ENCODE measurements at places on chromosomes 13 and 19.

DNA sequence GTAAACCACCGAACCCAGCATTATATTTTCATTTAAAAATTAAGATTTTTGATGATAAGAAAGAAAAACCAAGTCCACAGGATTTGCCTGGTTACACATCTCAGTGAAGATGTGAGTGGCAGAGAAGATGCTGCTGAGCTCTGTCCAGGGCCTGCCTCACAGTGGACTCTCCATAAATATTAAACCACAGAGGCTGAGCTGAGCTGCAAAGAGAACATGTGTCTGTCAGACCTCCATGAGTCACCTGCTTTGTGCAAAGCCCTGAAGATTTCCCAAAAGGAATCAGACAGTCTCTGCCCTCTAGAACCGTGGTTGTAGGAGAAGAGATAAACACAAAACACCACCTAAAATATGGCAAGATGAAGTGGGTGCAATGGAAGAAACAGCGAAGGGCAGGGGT lies 127.2 kb upstream of the TSC22D1 start:
- DNase-seq: peak; percentile 54

- DNase-seq: no peak
Measured at GRCh38 chr19:54247106-54247930, 4.7 kb upstream of the LILRA6 start.

DNA sequence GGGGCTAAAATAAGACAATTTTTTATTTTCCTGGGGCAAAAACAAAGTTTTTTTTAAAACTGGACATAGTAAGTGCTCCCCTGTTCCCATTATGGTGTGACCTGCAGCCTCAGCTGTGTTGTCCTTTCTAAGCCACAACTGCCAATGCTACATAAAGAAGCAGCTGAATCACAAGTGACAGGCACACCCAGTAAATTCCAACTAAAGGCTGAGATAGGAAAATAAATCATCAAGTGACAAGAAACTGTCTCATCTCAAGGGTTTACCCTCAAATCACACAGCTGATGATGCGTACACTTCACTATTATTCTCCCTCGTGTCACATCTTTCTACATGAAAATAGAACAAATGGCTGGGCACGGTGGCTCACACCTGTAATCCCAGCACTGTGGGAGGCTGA lies 28.7 kb downstream of the STK24 start:
- DNase-seq: peak; percentile 68

- peak; percentile 53 for DNase-seq
Measured at GRCh38 chr19:6086068-6086788, 24.1 kb downstream of the RFX2 start.

DNA sequence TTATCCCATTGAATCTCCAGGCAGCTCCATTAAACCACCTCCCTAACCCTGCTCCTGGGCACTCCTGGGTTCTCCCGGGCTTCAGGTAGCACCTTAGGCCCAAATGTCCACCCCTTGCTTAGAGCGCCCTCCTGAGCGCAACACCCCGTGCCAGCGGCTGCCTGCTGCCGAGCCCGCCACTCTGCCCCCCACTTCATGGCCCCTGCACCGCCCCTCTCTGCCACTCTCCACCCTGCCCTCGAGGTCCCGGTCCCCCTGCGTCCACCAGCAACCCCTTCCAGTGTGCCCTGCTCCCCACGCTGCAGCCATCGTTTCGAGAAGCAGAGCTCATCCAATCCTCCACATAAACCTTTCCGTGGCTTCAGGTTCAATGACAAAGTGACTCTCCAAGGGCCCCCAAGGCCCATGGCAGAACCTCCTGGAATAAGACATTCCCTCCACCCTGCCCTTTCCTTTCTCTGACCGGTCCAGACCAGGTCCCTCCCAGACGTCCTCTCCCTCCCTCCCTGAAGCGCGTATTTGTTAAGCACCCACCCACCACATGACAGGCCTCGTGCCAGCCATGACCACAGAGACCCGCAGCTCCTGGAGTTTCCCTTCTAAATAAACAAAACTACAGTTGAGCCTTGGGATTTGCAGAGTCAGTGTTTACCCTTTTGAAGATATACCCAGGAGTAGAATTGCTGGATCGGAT lies 66.6 kb downstream of the ARHGEF18 start:
- DNase-seq: peak; percentile 46

GRCh38 chr19:8367327-8368001 lies 3.5 kb downstream of the ANGPTL4 start:
- DNase-seq: peak; percentile 99

DNA sequence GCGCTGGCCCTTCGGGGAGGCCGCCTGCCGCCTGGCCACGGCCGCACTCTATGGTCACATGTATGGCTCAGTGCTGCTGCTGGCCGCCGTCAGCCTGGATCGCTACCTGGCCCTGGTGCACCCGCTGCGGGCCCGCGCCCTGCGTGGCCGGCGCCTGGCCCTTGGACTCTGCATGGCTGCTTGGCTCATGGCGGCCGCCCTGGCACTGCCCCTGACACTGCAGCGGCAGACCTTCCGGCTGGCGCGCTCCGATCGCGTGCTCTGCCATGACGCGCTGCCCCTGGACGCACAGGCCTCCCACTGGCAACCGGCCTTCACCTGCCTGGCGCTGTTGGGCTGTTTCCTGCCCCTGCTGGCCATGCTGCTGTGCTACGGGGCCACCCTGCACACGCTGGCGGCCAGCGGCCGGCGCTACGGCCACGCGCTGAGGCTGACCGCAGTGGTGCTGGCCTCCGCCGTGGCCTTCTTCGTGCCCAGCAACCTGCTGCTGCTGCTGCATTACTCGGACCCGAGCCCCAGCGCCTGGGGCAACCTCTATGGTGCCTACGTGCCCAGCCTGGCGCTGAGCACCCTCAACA lies 1.2 kb downstream of the F2RL3 start:
- no peak for DNase-seq

DNA sequence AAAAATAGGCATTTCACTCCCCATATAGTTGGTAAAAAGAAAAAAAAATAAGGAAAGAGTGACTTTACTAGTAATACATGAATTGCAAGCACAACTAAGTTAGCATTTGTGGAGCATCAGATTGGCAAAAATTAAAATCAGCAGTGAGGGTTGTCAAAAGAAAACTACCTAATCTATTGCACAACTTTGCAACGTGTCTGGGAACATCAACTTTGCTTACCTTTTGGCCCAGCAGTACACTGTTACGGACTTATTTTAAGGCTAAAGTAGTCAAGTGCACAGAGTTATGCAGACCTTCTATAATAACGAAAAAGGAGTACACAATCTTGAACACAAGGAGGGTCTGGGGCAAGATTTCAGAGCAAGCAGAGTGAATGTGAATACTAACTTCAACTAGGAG lies 102.6 kb downstream of the MIPEP start:
- DNase-seq: no peak

- peak; percentile 3 for DNase-seq
Measured at GRCh38 chr13:83943530-83944279, 61.4 kb upstream of the SLITRK1 start.

- no peak for DNase-seq
Measured at GRCh38 chr13:47508527-47509228, 492.4 kb downstream of the SUCLA2 start.

GRCh38 chr13:40069173-40070044 lies 413.9 kb downstream of the COG6 start:
- DNase-seq: peak; percentile 59

DNA sequence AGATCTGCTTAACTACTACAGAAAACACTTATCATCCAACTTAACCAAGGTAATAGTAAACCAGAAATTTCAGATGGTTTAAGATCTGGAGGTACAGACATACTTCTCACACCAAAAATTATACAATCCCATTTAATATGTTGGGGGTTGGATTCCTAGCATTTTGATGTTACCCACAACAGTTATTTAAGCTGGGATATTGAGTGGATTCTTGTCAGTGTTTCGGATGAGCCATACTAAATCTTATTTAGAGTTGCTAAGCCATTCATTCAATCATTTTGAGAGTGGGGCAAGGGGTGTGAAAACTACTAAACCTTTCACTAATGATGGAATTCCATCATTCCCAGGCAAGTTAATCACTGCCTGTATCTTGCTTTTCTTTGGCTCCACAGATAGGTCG lies 40.6 kb downstream of the KATNAL1 start:
- DNase-seq: no peak

DNA sequence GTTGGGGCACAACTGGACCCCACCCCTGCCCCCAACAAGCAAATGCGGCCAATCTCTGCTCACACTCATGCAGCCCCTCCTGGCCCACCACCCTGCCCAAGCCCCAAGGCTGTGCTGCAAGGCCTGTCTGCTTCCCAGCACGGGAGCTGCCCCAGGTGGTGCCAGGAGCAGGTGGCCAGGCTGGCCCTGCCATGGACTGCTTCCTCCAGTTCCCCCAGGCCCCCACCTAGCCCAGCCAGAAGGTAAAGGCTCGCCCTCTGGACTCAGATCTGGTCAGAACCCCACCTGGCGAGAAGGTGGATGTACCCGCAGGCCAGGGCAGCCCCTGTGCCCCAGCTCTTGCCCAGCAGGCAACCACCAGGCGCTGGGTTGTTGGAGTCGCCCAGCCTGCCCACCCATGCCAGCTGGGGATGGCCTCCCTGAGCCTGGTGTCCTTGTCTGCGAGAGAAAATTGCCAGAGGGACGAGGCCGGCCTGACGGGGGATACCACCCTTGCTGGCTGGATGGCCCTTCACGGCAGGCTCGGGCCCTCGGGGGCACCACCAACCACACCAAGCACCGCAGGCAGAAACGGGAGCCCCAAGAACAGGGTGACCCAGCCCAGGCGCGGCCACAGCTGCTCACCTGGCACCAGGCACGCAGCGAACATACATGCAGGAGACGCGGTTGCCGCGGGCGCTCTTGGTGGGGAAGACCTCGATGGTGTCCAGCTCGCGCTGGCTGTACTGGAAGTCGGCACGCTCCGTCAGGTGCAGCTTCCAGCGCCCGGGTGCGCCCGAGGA lies 4.5 kb downstream of the ABHD17A start:
- no peak for DNase-seq

- DNase-seq: no peak
Measured at GRCh38 chr13:75689686-75690085, 53.6 kb downstream of the LMO7 start.

- DNase-seq: no peak
Measured at GRCh38 chr13:67367399-67367798, 137.3 kb upstream of the PCDH9 start.

DNA sequence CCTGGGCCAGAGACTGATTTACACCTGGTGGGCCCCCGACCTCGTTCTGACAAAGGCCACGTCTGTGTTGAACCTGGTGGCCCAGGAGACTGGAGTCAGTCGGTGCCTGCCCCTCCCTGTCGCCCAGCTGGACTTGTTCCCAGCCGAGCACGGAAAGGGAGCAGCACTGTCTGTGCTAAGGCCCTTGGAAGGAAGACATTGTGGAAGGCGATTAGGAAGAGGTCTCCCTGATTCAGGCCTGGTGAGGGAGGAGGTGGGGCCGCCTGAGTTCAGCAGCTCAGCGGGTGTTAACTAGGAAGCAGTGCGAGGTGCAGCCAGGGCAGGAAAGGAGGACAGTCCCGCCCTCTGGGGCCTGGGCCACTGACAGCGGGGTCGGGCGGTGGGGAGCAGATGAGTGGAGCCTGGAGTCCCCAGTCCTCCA lies 64.7 kb downstream of the GPR12 start:
- DNase-seq: no peak

DNA sequence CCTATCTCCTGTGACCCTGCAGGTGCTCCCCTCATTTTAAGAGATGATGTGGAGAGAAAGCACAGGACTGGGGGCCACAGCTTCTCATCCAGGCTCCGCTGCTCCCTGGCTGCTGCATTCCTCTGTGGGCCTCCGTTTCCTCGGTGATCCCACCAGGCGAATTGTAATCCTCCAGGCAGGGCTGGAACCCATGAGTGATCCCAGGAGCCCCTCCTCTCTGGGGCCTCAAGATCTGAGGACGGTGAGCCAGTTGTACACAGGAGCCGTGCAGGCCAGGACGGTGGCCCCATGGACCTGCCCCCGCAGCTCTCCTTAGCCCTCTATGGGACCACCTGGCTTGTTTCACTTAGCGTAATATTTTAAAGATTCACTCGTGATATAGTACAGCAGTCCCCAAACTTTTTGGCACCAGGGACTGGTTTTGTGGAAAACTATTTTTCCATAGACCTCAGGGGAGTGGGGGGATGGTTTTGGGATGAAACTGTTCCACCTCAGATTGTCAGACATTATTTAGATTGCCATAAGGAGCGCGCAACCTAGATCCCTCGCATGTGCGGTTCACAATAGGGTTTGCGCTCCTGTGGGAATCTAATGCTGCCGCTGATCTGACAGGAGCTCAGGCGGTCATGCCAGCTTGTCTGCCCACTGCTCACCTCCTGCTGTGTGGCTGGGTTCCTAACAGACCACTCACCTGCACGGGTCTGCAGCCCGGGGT lies 5.6 kb downstream of the FFAR3 start:
- no peak for DNase-seq

GRCh38 chr19:46431824-46432223 lies 3.1 kb upstream of the PNMA8C start:
- no peak for DNase-seq

DNA sequence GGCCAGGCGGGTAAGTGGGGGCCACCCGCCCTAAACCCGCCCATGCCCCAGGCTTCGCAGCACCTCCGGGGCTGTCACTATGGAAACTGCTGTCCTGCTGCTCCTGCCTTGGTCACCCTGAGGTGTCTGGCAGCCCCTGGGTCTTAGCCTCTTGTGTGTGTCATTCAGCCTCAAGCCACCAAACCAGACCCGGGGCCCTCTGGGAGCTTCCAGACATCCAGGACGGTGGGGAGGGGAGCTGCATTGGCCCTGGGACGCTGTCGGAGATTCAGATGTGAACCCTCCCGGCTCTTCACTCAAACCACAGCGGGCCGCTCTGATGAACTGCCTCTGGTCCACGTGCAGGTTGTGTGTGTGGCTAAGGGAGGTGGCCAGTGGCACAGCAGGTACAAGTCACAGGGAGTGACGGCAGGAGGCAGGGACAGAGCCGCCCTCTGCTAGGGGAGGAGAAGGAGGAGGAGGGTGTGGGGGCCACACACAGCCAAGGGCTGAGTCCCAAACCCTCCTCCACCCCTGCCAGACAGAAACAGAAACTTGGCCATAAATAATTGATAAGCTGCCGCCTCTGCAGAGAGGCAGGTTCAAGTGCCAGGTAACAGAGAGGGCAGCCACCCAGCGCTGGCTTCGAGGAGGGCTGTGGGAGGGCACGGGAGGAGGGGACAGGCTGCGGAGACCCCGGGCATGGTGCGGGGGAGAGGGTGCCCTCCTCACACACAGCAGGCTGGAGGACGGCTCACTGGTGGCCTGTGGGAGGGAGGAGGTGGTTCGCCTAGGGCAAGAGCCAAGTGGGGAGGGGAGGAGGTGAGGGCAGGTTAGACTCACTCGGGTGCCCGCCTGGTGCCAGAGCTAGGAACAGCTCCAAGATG lies 8.0 kb downstream of the NANOS3 start:
- DNase-seq: no peak

DNA sequence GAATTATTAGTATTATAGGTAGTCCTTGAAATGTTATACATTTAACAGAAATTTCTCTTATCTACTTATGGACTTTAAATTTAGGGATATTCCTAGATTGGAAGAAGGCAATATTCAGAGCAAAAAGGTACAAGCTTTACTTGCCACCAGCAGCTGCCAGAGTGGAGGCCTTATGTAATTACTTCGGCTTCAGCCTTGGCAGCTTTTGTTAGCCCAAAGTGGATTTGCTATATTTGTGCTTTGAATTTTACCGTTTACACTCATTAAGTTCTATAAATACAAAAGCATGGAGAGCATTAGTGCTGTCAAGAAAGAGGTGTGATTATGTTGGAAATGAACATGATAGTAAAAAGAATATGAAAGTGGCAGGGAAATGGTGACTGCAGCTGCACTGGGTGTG lies 319.9 kb downstream of the ATP8A2 start:
- DNase-seq: no peak

- DNase-seq: no peak
Measured at GRCh38 chr13:40096357-40096901, 441.0 kb downstream of the COG6 start.
